ENCODE measurements at places on chromosomes 4 and X.
A peak's percentile ranks its signal among the peaks of the same experiment; 100 is the strongest.

DNA sequence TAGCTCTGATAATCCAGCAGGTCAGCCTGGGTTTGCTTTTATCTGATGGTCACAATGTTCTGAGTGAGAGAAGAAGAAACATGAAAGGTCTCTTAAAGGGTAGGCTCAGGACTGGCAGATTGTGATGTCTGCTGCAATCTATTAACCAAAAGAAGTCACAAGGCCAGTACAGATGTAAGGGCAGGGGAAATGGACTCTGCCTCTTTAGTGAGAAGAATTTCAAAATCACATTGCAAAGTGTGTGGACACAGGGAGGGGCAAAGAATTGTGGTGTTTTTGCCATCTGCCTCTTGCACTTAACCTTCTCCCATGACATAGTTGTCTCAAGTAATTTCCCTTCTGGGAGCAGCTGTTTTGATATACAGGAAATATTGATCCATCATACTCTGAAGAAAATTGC lies 40.9 kb downstream of the IL1RAPL1 start:
- DNase-seq, result no peak

GRCh38 chr4:75724867-75725724 lies 719 bp downstream of the USO1 start:
- DNase-seq, result peak; percentile 75

DNA sequence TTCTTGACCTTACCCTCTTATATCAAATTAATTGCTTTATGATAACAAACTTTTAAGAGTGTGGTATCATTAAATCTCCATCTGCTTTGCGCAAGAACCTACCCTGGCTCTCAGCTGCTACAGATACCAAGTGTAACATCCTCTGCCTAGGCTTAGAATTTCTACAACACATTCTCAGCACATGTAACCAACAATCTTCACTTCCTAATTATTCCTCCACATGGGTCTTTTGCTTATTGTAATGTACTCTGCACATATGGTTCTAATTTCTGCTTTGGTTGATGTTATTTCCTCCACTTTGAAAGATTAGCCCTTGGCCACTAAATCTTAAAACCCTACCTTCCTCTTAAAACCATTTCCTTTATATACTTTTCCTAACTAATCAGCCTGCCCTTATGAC lies 242.4 kb downstream of the ARHGAP24 start:
- DNase-seq, result no peak

- no peak for DNase-seq
These were observed 2.0 kb upstream of the TEC start for GRCh38 chr4:48271626-48272025.

GRCh38 chr4:75107755-75108612 lies 175.1 kb downstream of the PARM1 start:
- DNase-seq, result no peak

- no peak for DNase-seq
These were observed 2.9 kb downstream of the LETM1 start for GRCh38 chr4:1852904-1853623.

- no peak for DNase-seq
These were observed 9.8 kb upstream of the P2RY8 start for GRCh38 chrX:1546691-1547251.

GRCh38 chr4:95516528-95517017 lies 32.2 kb downstream of the UNC5C start:
- no peak for DNase-seq

All from GM13977 (cell line).